GM12865 (cell line): ENCODE measurements at places on chromosomes 7 and 10.

DNA sequence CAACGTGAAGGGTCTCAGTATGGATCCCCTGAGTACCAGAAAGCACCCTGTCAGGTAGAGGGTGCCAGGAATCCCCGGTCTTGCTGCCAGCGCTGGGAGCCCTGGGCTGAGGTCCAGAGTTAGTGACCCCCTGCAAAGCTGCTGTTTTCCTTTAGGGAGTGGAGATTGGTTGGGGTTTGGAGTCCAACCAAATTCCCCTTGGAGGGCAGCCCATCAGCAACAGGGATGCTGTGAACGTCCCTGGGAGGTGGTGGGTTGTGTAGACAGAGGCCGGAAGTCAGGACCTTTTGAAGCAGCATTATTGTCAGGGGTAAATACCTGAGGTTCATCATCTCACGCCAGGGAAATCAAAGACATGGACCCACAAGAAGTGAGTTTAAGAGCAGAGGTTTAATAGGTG is 104.2 kb downstream of the COL26A1 start:
- no peak for DNase-seq

DNA sequence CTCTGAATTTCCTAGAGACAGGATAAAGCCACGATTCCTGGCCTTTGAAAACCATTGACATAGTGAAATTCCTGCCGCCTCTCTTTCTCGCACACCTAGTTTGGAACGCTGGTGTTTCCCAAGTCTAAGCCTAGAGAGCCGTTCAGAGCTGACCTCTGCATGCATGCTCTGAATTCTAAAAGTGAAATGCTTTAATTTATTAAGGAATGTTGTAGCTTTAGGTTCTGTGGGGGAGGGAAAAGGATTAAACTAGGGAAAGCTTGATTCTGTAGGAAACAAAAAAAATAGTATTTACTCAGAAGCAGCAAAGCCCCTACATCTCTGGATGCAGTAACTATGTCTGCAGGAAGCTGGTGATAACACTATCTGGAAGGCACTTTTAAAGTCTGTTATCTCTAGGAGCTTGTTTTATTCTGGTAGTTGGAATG is 27.3 kb downstream of the PFKP start:
- no peak for DNase-seq

GRCh38 chr10:71228875-71229675 is 16.7 kb downstream of the UNC5B start:
- no peak for DNase-seq

- peak; percentile 59 for DNase-seq
Observed at GRCh38 chr10:22607261-22607660, 107.1 kb downstream of the PIP4K2A start.

- peak; percentile 27 for DNase-seq
Observed at GRCh38 chr10:92990615-92991014, 70.0 kb upstream of the CYP26C1 start.

DNA sequence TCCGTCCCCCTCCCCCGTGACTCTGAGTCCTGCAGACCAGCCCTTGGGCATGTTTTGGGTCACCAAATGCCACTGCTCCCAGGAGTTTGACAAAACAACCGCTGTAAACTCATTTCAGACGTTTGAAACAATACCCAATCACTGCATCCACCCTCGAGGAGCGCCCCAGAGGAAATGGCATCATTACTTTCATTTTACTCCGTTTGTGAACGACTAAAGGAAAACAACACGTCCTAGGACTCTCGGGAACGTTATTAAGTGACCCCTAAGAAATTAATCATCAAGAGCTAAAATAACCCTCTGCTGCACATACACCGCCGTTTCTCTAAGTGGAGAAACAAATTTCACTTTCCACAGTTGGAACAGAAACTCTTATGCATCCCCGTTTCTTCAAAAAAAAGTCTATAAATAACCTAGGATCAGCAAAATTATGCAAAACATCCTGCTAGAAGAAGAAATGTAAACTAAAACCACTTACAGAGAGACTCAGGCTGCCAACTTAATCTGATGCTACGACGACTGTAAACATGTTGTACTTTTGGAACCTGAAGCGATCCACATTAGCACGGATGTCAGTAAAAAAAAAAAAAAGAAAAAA is 109.9 kb upstream of the EFCAB10 start:
- DNase-seq = peak; percentile 43

GRCh38 chr7:98755138-98755898 is 114.5 kb downstream of the TMEM130 start:
- DNase-seq = peak; percentile 17

- DNase-seq = no peak
Observed at GRCh38 chr10:14489522-14490177, 158.9 kb upstream of the FRMD4A start.

DNA sequence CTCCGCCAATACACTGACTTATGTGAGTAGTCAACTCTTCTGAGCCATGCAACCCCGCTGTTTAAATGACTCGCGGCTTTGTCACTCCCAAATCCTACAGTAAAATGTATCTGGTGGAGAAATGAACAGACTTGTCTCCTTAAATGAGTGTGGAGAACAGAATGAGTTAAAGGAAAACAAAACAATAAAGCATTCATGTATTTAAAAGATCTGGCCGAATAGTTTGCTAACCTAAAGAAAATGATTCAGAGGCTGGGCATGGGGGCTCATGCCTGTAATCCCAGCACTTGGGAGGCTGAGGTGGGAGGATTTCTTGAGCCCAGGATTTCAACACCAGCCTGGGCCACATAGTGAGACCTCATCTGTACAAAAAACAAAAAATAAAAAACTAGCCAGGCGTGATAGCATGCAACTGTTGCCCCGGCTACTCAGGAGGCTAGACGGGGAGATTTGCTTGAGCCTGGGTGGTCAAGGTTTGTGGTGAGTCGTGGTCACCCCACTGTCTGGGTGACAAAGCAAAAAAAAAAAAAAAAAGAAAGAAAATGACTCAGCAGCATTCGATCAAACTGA is 86.5 kb upstream of the PFKP start:
- peak; percentile 28 for DNase-seq

GRCh38 chr7:22640269-22640668 is 86.7 kb upstream of the IL6 start:
- DNase-seq = peak; percentile 86

DNA sequence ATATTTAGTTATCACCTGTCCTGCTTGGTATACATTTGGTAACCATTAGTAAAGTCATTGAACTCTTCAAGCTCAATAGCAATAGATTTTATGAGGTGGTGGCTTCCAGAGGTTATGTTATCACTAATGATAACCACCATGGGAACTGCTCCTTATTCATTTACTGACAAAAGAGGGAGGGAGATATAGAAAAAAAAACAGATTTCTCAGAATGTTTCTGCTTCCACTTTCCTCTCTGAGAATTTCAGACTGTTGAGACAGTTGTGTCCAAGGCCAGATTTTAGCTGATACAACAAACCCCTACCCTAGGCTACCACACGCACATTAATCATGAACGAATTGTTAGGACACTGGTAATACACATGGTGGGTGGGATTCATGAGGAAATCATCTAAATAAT is 154.0 kb upstream of the AOAH start:
- DNase-seq = no peak

GRCh38 chr7:97346349-97346748 is 228.9 kb downstream of the SDHAF3 start:
- DNase-seq = no peak

DNA sequence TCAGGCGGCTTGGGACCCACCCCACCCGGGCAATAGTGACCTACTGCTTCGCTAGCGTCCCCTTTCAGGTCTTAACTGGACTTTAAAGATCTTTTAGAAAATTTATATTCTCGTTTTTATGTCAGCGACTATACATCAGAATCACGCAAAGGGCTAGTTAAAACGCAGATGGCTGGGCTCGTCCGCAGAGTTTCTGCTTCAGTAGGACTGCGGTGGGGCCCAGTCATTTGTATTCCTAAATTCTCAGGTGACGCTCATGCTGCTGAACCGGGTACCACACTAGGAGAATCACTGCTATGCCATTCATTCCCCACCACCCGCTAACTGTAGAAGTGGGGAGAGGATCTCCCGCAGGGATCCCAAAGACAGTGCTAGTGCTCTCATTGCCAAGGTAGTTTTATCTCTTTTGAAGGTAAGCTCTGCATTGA is 12.0 kb upstream of the SP8 start:
- no peak for DNase-seq

GRCh38 chr7:87047-87446 is 105.3 kb upstream of the FAM20C start:
- no peak for DNase-seq

- DNase-seq = no peak
Observed at GRCh38 chr10:119754085-119754484, 28.2 kb downstream of the INPP5F start.

DNA sequence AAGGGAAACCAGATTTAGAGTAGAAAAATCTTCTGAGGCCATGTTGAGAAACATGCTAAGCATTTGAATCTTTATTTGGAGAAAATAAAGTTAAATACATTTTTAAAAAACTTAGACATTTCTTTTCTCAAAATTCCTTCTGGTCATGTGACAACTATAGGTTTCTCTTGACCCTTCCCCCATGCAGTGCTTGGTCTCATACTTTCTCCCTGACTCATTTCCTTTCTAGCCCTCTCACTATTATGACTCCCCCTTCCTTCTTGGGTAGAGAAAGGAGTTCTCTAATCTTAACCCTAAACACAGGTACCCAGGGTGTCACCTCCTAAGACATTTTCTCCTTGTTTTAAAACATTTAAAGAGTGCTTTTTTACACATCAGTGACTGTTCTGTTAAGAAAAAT is 179.5 kb upstream of the TMEM106B start:
- DNase-seq = no peak

- DNase-seq = no peak
Observed at GRCh38 chr7:31068006-31068675, 16.0 kb downstream of the ADCYAP1R1 start.

DNA sequence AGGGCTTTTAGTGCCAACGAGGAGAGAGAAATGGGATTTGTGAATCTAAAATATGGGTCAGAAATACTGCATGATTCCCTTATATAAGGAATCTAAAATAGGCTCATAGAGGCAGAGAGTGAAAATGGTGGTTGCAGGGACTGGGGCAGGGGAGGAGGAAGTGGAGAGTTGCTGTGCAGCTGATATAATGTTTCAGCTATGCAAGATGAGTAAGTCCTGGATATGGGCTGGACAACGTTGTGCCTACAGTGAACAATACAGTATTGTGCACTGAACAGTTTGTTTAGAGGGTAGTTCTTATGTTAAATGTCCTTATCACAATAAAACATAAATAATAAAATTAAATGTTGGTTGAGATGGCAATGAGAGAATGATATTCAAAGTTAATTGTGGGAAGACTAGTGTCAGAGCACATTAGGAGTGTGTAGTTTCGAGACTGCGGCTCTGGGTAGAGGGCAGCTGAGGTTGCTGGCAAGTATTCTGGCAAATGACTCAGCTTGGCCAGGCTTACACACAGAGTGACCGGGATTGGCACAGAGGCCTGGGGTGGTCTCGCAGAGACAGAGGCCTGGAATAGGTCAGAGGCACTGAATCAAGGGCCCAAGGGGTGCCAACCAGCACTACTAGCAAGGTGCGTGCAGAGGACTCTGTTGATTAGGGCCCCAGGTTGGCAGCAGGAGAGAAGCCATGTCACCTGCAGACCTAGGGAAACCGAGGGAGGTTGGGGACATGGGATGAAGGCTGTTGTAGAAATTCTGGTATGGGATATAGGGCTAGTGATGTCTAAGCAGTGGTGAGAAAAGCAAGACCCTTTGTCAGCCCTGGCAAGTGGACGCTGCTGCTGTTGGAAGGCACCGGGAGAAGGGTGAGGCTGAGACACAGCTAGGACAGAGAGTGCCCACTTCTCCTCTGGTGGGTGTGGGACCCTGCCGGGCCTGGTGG is 2.8 kb upstream of the DEPP1 start:
- DNase-seq = peak; percentile 67

DNA sequence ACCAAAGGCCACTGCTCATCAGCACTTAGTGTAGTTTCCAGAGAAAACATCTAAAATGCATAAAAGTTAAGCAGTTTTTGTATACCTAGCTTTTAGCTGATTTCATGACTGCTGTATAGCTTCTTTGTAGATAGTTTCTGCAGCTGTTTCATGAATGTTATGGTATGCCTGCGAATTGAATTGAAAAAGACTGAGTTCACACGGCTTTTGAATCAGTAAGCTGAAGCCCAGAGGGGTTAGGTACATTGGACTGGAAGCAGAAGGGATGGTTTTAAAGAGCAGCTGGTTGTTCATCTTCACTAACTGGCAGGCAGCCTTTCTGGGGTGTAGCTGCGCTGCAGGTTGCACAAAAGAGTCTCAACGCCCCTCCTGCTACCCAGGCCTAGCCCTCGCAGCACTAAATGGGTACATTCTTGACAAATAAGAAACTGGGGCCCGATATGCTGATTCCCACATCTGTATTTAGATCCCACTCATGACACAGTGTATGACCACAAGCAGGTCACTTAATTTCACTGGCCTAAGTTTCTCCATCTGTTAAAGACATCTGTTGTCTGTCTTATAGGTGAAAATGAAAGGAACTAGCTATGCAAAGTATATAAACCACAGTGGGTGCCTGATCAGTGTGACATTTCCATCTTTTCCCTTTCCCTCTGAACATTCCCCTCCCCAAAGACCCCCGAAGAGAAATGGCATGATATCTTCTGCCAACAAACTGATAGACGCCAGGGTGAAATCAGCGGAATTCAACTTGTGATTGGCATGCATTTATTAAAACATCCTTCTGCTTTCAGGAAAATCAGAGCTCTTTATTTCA is 85.9 kb upstream of the AGBL3 start:
- DNase-seq = peak; percentile 60

DNA sequence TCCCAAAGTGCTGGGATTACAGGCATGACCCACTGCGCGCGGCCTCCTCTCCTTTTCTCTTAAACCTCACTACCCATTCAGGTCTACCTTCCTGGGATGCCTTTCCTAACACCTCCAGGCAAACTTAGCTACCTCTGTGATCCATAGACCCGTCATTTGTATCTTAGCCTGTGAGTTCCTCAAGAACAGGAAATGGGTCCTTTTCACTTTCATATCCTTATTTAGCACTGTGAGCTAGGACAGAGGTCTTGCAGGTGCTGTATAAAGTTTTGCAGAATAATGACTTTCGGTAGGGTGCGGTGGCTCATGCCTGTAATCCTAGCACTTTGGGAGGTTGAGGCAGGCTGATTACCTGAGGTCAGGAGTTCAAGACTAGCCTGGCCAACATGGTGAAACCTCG is 215.7 kb downstream of the RELN start:
- peak; percentile 7 for DNase-seq

GRCh38 chr7:117014673-117015133 is 61.4 kb downstream of the ST7 start:
- peak; percentile 86 for DNase-seq

- no peak for DNase-seq
Observed at GRCh38 chr7:29156907-29157452, 10.6 kb upstream of the CPVL start.

DNA sequence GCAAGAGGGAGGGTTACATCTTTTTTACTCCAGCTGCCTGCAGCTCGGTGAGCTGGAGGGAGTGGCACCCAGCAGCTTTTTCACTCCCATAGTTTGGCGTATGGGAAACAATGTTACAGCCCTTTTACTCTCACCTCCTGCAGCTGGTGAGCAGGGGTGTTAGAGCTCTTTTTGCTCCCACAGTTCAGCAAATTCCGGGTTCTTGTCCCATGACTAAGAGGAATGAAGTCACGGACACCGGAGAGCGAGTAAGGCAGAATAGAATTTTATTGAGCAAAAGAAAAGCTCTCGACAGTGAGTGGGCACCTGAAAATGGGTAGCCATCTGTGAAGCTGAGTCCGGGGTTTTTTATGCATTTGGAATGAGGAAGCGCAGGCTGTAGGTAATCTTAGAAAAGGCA is 446.6 kb downstream of the GFRA1 start:
- no peak for DNase-seq

- DNase-seq = no peak
Observed at GRCh38 chr10:13317474-13317873, 17.6 kb upstream of the PHYH start.

GRCh38 chr10:130998046-130998435 is 313.5 kb downstream of the TCERG1L start:
- DNase-seq = no peak

GRCh38 chr7:21544715-21545114 is 1.9 kb downstream of the DNAH11 start:
- no peak for DNase-seq
